ENCODE measurements at places on chromosomes 7 and 10.

DNA sequence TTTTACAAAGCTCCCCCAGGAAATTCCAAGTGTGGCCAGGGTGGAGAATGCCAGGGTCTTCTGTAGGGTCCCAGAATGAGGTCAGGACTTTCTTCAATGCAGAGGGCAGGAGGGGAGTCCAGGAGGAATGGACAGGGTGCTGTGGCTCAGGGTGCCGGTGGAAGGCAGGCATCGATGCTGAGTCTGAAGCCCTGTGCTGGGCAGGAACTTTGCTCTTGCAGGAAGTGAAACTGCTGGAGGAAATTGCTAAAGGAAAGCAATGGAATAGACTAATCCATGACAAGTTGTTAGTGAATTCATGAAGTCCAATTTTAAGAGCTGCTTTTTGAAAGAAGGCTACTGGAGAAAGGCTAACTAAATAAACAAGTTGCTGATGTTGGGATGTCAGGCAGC lies 14.8 kb downstream of the PTPRE start:
- DNase-seq: no peak

- DNase-seq: no peak
These were observed 95.8 kb upstream of the CREB5 start for GRCh38 chr7:28316489-28316888.

DNA sequence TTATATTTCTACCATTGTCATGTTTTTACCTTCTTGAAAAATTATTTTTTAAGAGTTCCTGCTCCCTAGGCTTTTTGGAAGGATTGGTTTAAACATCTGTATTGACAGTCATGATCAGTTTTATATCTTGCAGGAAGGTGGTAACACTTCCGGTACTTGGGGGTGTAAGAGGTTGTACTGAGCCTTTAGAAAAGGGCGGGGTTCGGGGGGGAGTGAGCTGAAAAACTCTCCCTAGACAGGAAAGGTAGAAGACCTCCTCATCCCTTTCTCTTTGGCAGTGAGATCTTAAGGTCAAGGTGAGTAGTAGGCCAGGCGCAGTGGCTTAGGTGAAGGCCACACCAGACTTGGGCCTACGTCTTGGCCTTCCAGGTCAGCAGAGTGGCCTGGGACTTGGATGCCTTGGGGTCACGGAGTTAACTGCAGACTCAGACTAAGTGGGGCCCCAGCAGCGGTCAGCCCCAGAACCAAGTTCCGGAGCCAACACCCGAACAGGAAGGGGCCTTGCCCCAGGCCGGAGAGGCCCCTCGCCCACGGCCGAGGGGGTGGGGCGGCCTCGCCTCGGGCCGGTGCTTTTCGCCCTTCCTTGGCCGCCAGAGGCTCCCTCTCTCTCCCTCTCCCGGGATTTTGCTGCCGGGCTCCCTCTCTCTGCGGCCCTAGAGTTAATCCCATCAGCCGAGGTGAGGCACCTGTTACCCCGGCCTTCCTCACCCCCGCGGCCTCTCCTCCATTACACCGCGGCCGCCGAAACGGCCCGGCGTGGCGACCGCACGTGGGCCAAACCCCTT lies at the start of gene PPP1R9A:
Gene PPP1R9A (plus strand): TSS at position 569 of the 785 bp plus-strand sequence. CDS start 2,520 bp downstream, outside the sequence.
- DNase-seq: peak; percentile 85

GRCh38 chr7:45921699-45922519 lies 837 bp upstream of the IGFBP3 start:
- peak; percentile 75 for DNase-seq

DNA sequence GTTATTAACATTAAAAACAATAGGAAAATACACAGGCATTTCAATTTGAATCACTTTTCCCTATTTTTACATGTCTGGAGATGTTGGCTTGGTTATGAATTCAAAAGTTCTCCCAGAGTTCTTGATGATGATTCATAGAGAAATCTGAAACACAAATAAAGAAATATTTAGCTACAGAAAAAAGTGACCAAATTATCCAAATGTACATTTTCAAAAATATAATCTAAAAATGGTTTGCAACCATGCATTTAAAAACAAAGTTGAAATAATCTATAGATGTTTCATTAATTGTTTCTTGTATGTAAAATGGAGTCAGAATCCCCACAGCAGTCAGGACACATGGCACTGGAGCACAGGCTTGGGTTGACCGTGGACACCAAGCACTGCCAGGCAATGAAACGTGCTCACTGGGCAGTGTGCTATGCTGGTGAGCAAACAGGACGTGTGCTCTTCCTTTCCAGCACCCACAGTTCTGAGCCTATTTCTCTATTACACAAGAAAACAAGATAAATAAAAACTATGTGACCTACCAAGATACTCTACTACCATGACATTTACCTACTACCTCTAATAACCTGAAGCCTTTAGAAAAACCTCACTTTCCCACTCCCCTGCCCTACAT lies 44.1 kb upstream of the PTPRN2 start:
- DNase-seq: no peak

GRCh38 chr10:113808168-113808567 lies 45.7 kb downstream of the DCLRE1A start:
- no peak for DNase-seq

- no peak for DNase-seq
These were observed 56.7 kb downstream of the PCLO start for GRCh38 chr7:83105948-83106347.

DNA sequence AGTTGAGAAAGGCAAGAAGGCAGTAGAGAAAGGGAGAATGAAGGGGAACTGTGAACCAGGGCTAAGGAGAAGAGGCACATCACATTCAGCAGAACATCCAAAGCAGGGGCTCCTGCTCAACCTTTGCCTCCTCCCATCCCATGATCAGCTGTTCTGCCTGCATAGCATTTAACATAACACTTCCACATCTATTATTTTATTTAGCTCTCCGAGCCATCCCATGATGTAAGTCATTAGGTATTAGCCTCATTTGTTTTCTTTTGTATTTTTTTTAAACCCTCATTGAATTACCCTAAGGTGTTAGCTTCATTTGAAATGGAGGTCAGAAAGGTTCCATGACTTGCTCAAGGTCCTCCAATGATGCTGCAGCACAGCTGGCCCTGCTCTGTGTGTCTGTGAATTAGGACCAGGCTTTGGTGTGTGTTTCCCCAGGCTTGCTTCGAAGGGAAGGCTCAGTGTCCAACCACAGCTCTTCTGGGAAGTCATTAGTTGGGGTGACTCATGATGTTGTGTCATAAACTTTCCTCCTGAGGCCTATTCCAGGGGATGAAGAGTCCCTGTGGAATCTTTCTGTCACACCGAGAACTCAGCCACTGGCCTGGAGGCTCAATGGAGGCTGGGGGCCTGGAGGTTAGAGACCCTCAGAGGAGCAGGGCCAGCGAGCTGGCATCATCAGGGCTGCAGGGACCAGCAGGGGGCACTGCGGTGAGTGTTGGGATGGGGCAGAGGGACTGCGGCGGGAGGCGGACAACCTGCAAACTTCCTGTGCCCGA lies 16.5 kb downstream of the NPFFR1 start:
- DNase-seq: no peak

DNA sequence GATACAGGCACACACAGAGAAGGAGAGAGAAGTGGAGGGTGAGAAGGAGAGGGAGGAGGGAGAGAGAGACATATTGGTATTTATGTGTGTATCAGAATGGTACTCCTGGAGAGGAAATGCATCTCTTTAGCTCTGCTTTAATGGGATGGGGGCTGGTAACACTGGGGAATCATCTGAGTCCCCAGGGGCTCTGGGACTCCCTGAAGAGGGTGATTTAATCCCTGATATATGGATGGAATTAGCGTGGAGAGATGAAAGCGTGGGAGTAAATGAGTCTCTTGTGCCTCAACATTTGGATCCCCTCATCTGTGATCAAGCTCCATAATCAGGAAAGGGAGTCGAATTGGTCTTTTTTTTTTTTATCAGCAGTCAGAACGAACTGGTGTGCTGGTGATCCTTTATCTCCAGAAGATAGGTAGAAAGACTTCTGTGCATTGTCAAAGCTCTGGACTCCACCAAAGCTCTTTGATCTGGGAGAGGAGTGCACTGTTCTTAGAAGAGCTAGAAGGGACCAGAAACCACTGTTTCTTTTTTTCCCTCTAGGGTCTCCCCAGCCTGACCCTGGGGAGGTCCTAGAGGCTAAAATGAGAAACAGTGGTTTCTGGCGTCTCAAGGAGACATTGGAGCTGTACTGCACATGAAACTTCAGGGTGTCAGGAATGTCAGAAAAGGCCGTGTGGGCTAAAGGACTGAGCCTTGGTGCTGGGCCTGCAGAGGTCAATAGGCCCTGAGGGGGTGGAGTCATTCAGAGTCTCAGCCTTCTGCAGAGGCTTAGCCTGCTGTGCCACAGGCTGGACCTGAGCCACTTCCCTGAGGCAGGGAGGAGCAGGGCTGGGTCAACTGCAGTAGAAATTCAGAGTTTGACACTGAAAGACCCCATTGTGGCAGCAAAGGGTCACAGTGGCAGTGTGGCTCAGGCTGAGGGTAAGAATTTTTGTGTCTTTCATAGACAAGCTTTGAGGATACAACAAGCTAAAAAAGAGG lies 234.4 kb upstream of the SLC26A5 start:
- no peak for DNase-seq

GRCh38 chr10:119325131-119325530 lies 117.8 kb downstream of the GRK5 start:
- no peak for DNase-seq

GRCh38 chr10:98030093-98030821 lies at the start of gene CRTAC1:
CRTAC1 (minus strand) TSS chr10:98030621; CDS start chr10:98030472, 149 bp downstream.
- peak; percentile 78 for DNase-seq

GRCh38 chr7:915291-916218 lies 38.9 kb downstream of the ADAP1 start:
- no peak for DNase-seq

- no peak for DNase-seq
These were observed 37.0 kb upstream of the GLCCI1 start for GRCh38 chr7:7931626-7932025.

DNA sequence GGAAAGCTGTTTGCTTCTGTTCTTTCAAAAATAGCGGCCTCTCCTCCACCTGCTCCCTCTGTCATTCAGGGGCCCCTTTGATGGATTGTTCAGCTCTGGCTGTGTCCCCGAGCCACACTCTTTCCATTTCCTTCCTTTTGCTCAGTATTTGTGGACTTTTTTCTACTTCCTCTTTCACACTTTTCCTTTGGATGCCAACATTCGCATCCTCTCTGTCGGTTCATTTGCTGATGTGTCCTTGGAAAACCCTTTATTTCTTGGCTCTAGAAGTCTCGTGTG lies 11.7 kb upstream of the PWWP2B start:
- DNase-seq: no peak

DNA sequence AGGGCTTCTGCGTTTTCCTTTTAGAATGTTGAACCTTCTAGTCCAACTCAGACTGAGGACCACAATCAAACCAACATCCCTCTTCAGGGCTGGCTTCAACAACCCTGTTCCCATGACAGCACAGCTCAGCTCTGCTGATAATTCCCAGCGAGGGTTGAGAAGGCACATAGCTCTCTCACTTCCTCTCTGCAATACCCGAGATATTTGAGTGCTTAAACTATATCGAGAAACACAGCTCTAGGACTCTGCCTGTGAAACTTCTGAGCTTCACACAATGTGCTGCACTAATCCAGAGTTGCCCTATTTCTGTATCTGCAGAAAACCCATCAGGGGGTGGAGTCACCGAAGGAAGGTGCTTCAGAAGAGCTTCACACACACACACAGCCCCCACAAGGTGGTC lies 1.6 kb upstream of the ADARB2 start:
- no peak for DNase-seq

GRCh38 chr10:93363891-93364648 lies 118.1 kb downstream of the MYOF start:
- no peak for DNase-seq

- DNase-seq: no peak
These were observed 254.0 kb upstream of the PPP2R2D start for GRCh38 chr10:131646551-131647525.

DNA sequence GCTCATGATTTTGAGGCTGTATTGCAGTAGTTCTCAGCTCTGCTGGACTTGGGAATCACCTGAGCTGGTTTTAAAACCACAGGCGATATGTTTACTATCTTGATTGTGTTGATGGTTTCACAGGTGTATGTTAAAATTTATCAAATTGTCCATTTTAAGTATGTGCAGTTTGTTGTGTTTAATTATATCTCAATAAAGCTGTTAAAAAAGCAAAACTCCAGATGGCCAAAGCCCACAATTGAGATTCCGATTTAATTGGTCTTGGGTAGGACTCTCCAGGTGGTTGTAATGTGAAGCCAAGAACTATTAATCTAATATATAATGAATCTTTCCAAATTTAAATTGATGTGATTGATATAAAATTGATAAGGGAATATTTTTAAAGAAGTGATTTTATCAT lies 48.6 kb downstream of the NRCAM start:
- DNase-seq: no peak

DNA sequence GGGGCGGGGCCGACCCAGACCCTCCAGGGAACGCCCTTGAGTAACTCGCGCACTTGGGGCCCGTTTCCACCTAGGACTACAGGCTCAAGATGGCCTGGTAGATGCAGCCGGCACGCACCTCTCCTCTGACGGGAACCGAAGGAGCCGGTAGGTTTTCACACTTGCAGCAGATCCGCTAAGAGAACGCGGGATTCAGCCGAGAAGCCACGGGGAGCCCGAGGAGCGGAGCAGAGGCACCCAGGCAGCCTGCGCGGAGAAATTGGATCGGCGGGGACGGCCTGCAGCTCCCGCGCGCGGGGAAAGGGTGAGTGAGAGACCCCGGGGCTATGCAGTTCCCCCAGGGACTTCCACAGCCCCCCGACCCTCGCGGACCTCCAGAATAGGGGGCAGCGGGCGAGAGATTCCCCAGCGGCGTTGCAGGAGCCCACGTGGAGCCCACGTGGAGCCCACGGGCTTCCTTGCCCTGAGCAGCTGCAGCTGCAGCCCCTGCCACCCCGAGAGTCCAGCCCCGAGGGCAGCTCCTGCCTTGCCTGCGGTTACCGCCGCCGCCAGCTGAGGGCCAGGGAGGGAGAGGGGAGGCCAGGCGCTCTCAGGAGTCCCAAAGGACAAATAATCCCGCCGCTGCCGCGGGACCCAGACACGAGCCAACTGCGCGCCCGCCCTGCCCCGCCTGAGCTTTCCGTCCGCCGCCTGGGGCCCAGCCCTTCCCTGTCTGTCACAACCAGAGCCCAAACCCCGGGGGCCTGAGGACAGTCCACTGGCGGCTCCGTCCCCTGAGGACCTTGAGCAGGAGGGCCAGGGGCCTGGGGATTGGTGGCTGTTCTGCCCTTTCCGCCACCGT lies 13.1 kb downstream of the IFT22 start:
- DNase-seq: peak; percentile 80

GRCh38 chr10:126593968-126594701 lies 76.4 kb downstream of the C10orf90 start:
- DNase-seq: no peak

- no peak for DNase-seq
These were observed 710.6 kb upstream of the GALNT17 start for GRCh38 chr7:70421319-70421718.

DNA sequence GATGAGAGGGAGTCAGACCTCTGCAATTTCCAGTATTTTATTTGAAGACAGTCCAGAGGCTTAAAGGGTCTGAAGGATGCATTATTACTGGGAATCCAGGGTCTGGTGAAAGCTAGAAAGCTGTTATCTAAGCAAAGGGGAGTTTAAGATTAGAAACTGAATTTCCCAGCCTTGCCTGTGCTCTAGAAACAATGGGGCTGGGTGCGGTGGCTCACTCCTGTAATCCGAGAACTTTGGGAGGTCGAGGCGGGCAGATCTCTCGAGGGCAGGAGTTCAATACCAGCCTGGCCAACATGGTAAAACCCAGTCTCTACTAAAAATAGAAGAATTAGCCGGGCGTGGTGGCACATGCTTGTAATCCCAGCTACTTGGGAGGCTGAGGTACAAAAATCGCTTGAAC lies 71.5 kb upstream of the ANLN start:
- no peak for DNase-seq

- DNase-seq: peak; percentile 57
These were observed 23.4 kb downstream of the MAD1L1 start for GRCh38 chr7:2209146-2209960.

GRCh38 chr10:119281581-119282071 lies 74.3 kb downstream of the GRK5 start:
- DNase-seq: no peak

Data from right kidney (tissue), 9 donors.